ENCODE measurements at places on chromosomes 1 and 21.

DNA sequence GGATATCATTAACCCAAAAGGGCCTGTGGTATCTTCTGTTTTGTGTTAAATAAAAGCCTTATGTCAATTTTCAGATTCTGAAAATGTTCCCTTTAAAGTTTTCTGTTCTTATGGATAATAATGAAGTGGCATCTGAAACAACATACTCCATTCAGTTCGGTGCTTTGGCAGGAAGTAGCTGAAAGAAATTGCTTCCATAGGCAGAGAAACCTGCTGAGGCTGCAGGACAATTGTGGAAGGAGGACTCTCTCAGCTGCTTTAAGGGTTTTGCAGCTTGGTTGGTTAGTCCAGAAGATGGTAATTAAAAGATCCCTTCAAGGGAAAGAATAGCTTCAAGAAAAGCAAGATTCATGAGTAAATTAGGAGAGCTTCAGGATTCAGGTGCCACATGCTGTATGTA, 30.5 kb upstream of the NRIP1 start:
- no peak for DNase-seq

DNA sequence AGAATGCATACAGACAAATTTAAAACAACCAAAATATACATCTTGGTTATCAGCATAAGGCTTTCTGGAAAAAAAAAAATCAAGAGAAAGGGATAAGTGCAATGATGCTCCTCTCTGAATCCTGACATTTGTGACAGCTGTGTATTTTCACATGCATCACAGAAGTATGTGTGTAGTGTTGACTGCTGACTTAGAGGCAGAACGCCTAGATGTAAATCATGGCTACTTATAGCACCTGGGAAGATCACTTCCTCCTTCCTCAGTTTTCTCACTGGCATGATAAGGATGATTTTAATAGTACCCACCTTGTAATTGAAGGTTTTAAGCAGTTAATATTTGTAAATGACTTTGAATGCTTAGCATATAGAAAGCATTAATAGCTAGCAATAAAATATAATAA, 112.5 kb downstream of the MRPL39 start:
- no peak for DNase-seq

DNA sequence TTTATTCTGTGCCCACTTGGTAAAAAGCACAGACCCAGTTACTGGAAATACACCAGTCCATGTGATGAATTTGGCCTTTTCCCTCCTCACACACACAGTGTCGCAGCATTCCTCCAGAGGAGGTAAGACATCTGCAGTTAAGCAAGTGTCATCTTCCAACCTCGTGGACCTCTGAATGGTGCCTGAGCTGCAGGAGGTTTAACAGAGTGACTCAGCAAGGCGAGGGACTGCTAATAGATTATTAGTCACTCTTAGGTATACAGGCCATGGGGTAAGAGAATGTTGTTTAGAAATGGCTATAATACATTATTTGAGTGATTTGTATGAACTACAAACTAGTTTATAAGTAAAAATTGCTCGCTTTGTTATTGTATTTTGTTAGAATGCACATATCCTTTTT, 8.6 kb upstream of the LRRC8B start:
- no peak for DNase-seq

DNA sequence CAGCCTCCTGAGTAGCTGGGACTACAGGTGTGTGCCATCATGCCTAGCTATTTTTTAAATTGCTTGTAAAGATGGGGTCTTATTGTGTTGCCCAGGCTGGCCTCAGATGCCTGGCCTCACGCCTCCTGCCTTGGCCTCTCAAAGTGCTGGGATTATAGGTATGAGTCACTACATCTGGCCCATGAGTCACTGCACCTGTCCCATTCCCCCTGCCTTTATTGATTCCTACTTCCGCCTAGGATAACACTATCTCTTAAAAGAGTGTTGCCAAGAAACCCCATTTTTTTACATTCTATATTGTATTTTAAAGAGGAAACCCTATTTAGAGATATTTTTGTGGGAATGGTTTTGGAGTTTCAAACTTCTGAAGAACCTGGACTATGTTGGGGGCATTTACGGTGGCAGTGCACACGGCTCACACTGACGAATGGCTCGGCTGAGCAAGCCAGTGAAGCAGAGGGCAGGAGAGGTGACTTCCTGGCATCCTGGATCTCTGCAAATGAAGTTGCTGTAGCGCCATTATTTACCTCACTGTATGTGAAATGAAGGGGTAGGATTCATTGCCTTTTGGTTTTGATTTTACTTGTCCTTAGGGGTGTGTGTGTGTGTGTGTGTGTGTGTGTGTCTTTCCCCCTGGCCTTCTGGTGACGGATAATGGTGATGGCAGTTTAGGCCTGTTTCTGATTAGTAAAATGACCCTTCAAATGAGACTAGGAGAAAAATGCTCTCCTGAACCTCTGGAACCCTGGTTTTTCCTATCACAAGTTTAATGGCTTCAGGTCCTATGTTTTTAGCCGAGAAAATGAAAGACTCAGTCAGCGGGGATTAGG, 22.5 kb downstream of the KIF26B start:
- no peak for DNase-seq

- no peak for DNase-seq
Observed at GRCh38 chr1:147539122-147539575, 2.2 kb upstream of the BCL9 start.

DNA sequence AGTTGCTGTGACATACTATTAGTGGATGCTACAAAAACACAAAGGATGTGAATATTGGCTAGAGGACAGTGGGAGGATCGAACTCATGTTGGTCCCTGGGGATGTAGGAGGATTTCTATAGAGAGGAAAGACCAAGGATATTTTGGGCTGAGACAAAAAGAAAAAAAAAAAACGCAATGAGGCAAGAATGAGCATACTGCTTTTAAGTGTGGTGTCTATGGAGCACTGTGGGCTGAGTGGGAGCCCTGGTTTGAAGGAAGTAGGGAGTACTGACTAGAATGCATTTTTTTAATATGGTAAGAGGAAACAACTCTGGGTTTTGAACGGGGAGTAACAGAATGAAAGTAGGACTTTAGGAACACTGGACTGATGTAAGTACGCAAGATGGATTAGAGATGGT, 450.7 kb downstream of the NEGR1 start:
- no peak for DNase-seq

DNA sequence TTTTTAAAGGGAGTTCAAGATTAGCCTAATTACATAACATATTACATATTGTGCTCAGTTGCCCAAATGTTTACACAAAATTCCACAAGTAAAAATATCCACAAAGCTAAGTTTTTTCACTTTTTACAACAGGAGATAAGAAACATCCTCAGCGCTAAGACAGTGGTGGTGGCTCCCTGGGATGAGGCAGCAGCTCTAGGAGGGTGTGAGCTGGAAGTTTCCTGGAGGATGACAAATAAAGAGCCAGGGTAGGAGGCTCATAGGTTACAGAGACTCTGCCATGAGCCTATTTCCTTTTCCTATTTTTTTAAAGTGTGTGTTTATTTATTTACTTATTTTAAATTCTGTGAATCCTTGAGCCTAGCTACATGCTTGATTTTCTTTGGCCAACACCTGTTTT, 91.7 kb downstream of the COL24A1 start:
- no peak for DNase-seq
